NCI-H460 (cell line): ENCODE measurements at places on chromosomes 4 and X. TPM values are rescaled to one million over a fixed set of nuclear protein-coding genes. Genes with fewer than 3 reads are reported as not detected.

- no peak for DNase-seq
These were observed 11.8 kb downstream of the SLC25A14 start for GRCh38 chrX:130351567-130351966.

- no peak for DNase-seq
These were observed 55.4 kb downstream of the NOP14 start for GRCh38 chr4:2907706-2908293.

RHOXF1 gene
- not detected in 2 replicates for total RNA-seq

SLC6A14 gene
- total RNA-seq = not detected in 2 replicates
